Dermis blood vessel endothelial cell (primary cell): ENCODE measurements at places on chromosomes 3 and 15.
A peak's percentile ranks its signal among the peaks of the same experiment; 100 is the strongest.

DNA sequence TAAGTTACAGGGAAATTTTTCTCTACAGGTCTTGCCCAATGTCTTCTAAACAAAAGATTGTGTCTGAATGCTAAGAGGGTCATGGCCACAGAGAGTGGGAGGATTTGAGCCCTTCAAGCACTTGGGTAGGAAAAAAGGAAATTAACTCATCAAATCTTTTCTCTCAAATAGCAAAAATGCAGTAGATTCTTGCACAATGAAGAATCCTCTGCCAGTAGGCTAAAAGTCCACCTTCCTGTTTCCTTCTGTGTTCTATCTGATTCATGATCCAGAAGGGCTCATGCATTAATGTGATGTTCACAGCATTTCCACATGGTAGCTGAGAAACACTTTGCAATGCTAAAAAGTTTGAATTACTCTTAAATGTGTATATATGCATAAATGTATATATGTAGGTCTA, 177.1 kb downstream of the CD47 start:
- DNase-seq = peak; percentile 4

DNA sequence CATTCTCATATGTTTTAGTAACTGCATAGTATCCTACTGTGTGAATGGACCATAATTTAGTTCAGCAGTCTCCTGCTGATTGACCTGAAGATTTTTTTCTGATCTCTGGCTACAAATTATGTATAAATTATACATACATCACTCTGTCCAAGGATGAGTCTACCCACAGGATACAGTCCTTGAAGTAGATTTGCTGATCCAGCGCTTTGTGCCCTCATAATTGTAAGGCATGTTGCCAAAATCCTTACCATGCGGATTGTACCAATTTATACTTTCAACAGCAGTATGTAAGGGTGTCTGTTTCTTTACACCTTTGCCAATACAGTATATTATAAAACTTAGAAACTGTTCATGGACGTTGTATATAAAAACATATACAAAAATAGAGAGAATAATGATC, 46.5 kb downstream of the ACAA1 start:
- no peak for DNase-seq

- DNase-seq = no peak
Measured at GRCh38 chr3:187989575-187990153, 164.3 kb upstream of the LPP start.

GRCh38 chr3:18087988-18088387, 337.2 kb downstream of the SATB1 start:
- DNase-seq = no peak

- DNase-seq = no peak
Measured at GRCh38 chr3:50653937-50654595, 20.7 kb upstream of the DOCK3 start.

DNA sequence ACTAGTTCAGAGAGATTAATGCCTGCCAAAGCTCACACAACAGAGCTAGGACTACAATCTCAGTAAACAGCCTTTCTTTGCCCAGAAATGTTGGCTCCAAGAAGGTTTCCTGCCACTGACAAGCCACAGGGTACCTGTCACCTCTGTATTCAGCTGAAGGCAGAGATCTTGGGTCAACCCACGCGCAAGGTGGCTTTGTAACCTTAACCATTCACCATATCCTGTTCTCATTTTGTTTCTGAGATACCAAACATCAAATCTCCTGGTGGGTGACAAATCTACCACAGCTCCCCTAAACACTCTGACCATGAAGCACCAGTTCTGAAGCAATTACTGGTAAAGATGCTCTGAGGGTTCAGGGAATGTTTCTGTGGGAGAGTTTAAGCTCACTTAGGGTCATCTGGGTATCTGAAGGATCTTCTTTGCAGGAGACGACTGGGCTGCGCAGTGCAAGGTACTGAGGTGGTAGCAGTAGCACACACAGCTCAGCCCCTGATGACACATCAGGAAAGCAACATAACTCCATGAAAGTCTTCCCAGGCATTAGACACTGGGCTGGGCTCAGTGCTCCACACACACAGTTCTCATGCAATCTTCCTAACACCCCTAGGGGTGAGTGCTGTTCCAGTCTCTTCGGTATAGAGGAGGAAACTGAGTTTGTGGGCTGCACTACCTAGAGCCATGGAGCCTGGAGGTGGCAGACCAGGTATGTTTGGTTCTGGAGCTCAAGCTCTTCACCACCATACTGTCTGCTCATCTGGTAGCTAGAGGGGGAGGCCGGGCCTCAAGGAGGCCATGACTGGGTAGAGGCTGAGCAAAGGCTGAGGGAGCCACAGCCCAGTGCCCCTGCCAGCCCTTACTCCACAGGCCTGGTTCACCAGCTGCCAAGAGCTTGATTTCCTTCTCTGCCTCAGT, 7.7 kb downstream of the CXCR6 start:
- no peak for DNase-seq

- DNase-seq = no peak
Measured at GRCh38 chr3:75193797-75194196, 470.3 kb upstream of the FRG2C start.

- DNase-seq = peak; percentile 25
Measured at GRCh38 chr15:41494922-41495735, 1.5 kb downstream of the ITPKA start.

DNA sequence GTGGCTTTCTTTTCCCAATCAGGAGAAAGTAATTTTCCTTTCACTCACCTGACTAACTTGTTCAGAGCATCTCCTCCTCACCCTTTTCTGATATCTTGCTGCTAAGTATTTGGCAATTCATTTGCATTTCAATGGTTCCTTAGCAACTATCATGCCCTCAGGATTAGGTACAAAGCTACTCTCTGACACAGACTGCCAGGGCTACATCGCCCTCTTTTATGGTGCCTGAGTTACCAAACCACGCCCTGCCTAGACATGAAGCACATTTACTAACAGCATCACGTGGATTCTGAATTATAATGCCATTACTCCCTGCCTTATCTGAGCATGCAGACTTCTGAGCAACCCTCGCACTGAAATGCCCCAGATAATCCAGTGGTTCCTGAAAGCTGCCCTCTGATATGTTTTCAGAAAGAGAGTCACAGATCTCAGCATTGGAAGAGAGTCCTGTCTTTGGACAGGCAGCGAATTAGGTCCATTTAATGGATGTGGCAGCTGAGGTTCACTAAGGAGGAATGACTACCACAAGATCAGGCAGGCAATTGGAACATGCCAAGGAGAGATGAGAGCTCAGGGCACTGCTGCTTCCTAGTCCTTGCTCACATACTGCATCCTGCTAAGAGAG, 14.5 kb downstream of the EPHB1 start:
- DNase-seq = no peak

DNA sequence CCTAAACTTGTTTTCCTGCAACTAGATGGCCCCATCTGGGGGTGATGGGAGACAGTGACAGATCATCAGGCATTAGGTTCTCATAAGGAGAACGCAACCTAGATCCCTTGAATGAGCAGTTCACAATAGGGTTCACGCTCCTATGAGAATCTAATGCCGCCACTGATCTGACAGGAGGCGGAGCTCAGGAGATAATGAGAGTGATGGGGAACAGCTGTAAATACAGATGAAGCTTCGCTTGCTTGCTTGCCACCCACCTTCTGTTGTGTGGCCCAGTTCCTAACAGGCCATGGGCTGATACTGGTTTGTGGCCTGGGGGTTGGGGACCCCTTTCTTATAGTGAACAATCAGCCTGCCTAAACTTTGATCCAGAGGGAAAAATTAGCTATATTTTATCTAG, 15.2 kb upstream of the C3orf49 start:
- no peak for DNase-seq

DNA sequence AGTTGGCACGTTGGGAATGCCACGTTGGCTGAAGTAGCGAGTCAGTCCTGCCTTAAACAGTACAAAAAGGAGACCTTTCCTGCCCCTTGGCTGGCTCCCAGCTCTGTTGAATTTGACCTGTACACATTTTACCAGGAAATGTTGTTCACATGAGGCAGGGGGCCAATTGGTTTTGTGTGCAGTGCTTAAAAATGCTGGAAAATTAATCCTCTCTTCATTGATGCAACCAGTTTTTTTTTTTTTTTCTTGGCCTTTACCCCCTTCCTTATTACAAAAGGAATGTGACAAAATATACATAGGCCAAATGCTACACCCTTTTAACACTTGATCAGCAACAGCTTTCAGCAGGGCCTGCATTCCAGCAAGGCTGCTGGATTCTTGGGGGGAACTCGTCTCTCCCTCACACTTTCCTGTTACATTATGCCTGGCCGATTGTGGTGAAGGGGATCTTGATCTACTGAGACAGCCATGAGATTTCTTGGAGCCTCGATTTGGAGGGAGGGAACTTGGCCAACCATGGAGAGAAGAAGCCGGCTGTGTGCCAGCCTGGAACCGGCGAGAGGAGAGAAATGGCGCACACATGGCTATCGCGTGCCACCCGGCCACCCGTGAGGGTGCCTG, 93.1 kb downstream of the DNASE1L3 start:
- peak; percentile 93 for DNase-seq

- DNase-seq = no peak
Measured at GRCh38 chr3:76527773-76528172, 512.1 kb upstream of the ROBO2 start.

- peak; percentile 58 for DNase-seq
Measured at GRCh38 chr15:64072812-64073211, 20.8 kb downstream of the CIAO2A start.

- no peak for DNase-seq
Measured at GRCh38 chr3:196108075-196108743, 26.3 kb upstream of the TFRC start.

DNA sequence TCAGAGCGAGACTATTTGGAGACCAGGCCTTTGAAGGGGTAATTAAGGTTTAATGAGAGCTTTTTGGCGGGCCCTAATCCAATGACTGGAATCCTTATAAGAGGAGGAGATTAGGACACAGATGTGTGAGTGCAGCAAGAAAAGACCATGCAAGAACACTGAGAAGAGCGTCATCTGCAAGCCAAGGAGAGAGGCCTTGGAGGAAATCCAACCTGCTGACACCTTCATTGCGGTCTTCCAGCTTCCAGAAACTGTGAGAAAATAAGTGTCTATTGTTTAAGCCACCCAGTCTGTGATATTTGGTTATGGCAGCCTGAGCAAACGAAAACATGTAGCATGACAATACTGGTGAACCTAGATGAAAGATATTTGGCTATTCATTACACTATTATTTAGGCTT, 23.0 kb upstream of the MUSTN1 start:
- DNase-seq = no peak

GRCh38 chr3:46858456-46858855, 4.8 kb downstream of the MYL3 start:
- DNase-seq = no peak

GRCh38 chr3:113234028-113234427, 22.7 kb downstream of the BOC start:
- DNase-seq = no peak

GRCh38 chr3:187714404-187714979, 12.1 kb upstream of the RTP2 start:
- DNase-seq = peak; percentile 85

DNA sequence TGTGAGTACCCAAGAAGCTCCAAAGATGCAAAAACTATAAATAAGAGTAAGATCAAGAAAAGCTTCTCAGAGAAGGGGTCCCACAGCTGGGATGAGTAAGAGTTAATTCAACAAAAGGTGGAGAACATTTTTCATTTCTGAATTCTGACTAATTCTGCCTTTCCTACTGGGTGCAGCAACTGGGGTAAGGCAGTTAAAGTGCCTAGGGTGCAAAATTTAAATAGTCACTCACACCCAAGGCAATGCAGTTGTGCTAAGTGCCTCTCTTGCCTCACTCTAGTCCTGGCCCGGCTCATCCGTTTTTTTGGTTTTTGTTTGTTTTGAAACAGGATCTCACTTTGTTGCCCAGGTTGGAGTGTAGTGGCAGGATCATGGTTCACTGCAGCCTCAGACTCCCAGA, 240.2 kb downstream of the TP63 start:
- no peak for DNase-seq

- DNase-seq = no peak
Measured at GRCh38 chr3:16130066-16130465, 44.4 kb upstream of the GALNT15 start.

DNA sequence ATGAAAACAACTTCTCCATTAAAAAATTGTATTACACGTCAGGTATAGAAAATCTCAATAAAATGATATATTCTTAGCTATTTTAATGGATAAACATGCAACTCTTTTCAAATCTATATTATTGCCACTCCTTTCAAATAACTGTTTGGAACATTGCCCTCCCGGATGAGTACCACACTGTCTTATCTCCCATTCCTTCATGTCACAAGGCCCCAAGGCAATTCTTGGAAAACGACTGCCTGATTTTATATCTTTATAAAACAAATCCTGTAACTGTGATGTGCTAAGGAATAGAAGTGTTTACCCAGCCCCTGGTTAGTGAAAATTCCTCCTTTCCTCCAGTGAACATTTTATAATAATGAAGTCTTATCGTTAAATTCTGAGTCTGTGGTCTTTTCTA, 6.2 kb upstream of the ZNF619 start:
- DNase-seq = no peak

GRCh38 chr3:168093229-168093628, 2.5 kb downstream of the GOLIM4 start:
- no peak for DNase-seq

DNA sequence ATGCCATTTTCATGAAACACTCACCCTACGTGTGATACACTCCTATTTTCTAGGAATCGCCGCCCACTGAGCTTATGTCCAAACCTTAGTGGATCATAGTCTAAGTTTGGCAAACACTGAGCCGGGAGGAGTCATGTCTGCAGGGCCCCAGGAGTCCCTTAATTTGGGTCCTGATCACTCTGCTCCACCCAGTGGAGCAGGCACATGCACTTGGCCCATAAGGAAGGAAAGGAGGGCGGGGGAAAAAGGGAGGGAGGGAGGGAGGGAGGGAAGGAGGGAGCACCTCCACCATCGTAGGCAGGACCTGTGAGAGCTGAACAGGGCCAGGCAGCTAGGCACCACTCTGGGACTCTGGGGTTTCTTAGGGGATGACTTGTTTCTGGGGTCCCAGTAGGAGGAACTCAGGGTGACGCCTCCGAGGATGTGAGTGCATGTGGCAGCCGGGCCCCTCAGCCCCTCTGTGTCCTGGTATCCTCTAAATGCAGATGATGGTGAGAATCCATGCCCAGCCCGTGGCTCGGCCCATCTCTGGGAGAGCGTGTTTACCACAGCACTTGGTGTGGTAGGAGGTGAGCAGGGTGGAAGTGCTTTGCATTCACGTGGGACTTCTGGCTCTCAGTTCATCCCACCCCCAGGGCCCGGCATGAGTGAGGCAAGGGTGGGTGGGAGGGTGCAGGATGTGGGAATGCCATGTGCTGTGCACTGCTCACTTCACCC, 109.4 kb downstream of the KLF13 start:
- no peak for DNase-seq
